ENCODE measurements at places on chromosomes 16 and 17.

DNA sequence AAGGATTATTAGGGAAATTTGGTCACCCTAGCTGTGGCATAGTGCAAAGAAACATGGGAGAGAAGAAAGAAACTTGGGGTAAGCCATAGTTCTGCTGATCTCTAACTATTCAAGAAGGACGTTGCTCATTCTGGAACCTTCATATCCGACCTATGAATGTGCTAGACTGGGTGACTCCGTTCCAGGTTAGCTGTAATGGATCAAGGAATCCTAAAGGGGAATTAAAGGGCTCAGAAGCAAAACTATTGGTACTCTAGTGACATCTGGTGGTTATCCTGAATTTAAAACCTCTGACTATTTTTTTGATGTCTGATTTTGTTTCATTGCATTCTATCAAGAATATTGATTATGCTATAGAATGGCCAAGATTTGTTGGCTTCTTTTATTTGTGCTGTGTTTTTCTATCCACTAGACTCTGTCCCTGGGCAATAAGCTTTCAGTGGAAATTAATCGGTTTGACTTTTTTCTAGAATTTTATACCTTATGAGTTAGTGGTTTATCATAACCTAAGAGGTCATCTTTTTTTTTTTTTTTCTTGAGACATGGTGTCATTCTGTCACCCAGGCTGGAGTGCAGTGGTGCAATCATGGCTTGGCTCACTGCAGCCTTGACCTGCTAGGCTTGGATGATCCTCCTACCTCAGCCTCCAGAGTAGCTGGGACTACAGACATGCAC lies 19.5 kb downstream of the PCTP start:
- DNase-seq = peak; percentile 53

GRCh38 chr17:41402161-41402560 lies 4.8 kb upstream of the KRT31 start:
- no peak for DNase-seq

DNA sequence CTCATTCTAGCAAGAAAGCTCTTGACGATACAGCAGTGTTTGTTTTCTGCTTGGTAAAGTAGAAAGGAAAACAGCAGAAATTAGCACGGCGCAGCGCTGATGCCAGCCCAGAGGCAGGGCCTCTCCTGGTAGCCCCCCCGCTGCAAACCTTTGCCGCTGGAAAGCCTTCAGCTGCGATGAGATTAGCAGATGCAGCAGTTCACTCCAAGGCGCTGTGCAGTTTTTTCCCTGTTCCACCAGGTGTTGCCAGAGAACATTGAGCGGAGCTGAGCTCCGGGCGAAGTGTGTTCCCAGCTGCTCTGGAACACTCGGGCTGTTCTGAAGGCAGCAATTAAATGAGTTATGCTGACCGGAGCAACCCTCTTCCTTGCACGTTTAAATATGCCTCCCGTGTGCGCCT lies 72.5 kb downstream of the RBFOX1 start:
- no peak for DNase-seq

- no peak for DNase-seq
Observed at GRCh38 chr16:55559933-55560516, 6.5 kb upstream of the CAPNS2 start.

- no peak for DNase-seq
Observed at GRCh38 chr17:7224110-7224509, 4.4 kb downstream of the ACADVL start.

DNA sequence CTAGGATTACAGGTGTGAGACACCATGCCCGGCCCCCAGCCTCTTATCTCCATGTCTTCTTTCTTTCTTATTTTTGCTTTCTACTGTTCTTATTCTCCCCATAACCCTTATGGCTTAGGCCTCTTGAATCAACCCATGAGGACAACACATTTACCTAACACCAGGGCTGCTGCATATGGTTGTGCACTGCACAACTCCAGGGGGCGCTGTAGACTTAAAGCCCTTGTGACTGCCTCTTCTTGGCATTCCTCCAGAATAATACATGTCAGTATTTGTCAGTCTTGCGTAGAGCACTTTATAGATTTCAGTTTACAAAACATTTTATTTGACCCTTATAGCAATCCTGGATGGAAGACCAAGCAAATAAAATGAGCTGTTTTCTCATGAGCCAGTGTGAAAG lies 225.0 kb upstream of the SALL1 start:
- no peak for DNase-seq

GRCh38 chr16:66661210-66661560 lies 35.4 kb downstream of the CMTM4 start:
- DNase-seq = no peak

GRCh38 chr17:70265471-70265870 lies 96.1 kb downstream of the KCNJ2 start:
- DNase-seq = no peak

- DNase-seq = no peak
Observed at GRCh38 chr17:4182043-4182442, 39.0 kb downstream of the CYB5D2 start.

DNA sequence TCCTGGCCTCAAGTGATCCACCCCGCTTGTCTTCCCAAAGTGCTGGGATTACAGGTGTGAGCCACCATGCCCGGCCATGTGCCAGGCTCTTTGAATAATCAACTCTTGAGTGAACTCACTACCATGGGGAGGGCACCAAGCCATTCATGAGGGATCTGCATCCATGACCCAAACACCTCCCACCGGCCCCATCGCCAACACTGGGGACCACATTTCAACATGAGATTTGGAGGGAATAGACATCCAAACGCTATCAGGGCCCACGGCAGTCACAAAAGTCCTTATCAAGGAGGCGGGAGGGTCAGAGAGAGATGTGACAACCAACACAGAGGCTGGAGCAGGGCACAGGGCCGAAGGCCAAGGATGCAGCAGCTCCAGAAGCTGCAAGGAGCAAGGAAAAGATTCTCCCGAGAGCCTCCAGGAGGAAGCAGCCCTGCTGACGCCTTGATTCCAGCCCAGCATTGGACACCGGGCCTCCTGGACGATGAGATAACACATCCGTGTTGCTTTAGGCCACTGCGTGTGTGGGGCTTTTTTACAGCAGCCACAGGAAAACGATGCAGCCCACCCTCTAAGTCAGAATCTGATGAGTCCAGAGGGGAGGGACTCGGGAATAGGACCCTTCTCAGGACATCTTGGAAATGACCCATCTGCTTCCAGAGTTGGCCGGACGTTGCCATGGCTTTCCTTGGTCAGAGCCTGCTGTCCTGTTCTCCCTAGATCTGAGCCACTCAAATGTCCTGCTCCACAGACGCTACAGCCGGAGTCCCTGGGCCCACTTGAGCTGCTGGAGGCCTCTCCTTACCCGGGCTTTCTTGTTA lies 47.3 kb upstream of the CMIP start:
- DNase-seq = no peak

DNA sequence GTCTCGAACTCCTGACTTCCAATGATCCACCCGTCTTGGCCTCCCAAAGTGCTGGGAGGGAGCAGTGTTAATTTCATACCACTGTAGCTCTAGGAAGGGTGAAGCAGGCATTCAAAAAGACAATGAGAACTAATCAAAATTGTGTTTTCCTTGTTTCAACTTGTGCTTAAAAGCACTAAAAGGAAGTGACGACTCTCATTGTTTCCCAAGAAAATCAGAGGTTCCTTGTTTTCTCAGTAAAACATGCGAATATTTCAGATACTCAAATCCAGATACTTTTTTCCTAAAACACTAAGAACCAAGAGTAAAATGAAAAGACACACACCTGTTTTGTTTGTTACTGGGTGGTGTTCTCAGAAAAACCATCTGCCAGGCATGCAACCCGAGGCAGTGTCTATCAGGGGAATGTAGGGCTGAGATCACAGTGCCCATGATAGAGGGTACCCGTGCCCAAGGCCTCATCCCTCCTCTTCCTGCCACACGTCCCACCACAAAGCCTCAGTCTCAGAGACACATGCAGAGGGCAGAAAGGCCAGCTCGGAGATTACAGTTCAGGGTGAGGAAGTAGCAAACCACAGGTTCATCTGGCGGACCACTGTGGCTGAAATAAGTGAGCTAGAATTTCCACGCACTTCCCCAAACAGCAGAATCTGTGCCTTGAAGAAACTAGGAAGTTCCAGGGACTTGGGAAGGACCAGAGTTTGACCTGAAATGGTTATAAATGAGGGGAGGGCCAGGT lies 33.7 kb downstream of the GINS3 start:
- DNase-seq = no peak

- no peak for DNase-seq
Observed at GRCh38 chr16:56629531-56629930, 2.9 kb upstream of the MT1M start.

- no peak for DNase-seq
Observed at GRCh38 chr16:47905771-47906170, 250.0 kb downstream of the ABCC12 start.

DNA sequence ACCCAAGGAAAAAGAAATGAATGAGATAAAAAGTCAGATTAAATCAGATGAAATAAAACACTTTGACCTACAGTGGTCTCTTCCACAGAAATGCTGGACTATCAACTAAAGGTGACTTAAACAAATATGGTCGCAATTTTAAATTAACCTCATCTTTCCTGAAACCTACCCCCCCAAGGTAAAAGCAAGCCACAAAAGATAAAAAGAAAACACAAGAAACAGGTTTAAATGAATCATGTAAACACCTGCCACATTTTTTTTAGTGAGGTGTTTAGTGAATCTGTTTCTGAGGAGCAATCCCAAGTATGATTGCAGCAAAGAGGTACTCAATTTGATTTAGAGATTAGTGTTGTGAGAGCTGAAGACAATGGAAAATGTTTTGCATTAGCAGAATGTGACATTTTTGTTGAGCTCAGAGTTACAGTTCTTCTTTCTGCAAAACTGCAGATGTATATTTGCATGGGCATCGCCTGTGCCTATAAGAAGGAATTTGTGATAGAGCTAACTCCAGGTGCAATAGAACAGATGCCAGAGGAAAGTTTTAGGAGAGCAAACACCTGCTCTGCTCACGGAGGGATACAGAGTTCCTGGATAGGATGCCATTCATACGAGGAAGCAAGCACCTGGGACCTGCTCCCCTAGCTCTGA lies 3.4 kb upstream of the MMD start:
- DNase-seq = no peak

GRCh38 chr17:58691701-58692238 lies at the start of gene TEX14:
Gene TEX14 (minus strand): TSS chr17:58692045. CDS start chr17:58652001, 40,044 bp downstream.
- DNase-seq = no peak

GRCh38 chr16:89395150-89396142 lies 94.9 kb downstream of the ANKRD11 start:
- no peak for DNase-seq

DNA sequence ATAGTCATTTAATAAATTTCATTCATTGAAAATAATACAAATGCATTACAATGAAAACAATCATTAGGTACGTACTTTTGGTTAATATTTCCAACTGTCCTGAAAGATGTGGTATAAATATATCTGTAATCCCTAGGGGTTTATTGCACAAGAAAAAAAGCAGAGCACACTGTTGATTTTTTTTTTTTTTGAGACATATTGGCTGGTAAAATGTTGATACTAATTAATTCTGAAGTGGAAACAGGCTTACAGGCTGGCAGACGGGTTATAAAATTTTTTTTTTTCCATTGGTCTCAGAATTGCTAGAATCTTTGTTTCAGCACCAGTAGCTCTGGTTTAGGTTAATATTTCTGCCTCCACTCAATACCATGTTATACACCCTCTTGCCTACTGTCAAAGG lies 193.6 kb downstream of the MAP2K6 start:
- DNase-seq = no peak

DNA sequence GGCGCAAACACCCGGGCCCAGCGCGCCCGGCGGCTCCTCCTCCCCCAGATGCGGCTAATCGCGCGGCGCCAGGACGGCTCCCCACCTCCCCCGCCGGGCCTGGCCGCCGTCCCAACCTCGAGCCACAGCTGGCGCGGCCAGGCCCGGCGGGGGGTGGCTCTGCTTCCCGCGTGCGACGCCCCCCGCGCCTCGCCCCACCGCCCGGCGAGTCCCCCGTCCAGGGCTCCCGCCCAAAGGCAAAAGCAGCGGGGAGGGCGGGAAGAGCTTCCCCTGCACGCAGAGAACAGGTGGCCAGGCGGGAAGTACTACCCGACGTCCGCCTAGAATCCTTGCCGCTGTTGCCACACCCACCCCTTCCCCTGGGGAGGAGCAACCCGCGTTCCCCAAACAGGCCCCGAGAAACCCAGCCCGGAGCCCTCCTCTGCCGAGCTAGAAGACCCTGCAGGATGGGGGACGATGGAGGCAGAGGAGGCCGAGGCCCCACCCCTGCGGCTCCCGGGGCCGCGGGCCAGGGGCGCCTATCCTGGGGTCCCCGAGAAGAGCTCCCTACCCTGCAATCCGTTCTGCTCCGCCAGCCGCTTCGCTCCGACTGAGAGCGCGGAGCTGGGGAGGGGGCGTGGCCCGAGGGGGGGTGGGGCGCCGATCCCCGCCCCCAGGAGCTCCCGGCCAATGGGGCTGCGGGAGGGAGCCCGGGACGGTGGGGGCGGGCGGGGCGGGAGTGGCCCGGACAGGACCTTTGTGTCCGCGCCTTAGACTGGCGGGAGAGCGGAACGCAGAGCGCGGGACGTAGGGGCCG lies at the start of gene CARHSP1:
TSS of gene CARHSP1 (minus strand) at position 591 of the 796 bp plus-strand sequence. CDS start 9,678 bp downstream, outside the sequence.
- DNase-seq = peak; percentile 92

GRCh38 chr17:4852567-4853207 lies 19.5 kb downstream of the MINK1 start:
- no peak for DNase-seq

GRCh38 chr16:15641753-15642556 lies 999 bp downstream of the MARF1 start:
- DNase-seq = peak; percentile 44

GRCh38 chr16:77850636-77851333 lies 62.4 kb downstream of the VAT1L start:
- no peak for DNase-seq

- DNase-seq = no peak
Observed at GRCh38 chr17:1896243-1897104, 66.7 kb downstream of the RPA1 start.

GRCh38 chr17:48633266-48633677 lies 7.1 kb upstream of the HOXB9 start:
- no peak for DNase-seq

- DNase-seq = no peak
Observed at GRCh38 chr17:14199601-14200000, 37.1 kb downstream of the CDRT15 start.

GRCh38 chr16:75100603-75100990 lies 16.0 kb downstream of the LDHD start:
- no peak for DNase-seq

GRCh38 chr16:66211651-66212050 lies 154.8 kb upstream of the CDH5 start:
- no peak for DNase-seq

GRCh38 chr17:66691644-66692420 lies 143.1 kb upstream of the CACNG5 start:
- DNase-seq = no peak

- DNase-seq = no peak
Observed at GRCh38 chr16:86458149-86458777, 52.1 kb upstream of the FOXF1 start.

GRCh38 chr16:56532714-56533113 lies 12.9 kb upstream of the BBS2 start:
- no peak for DNase-seq

- no peak for DNase-seq
Observed at GRCh38 chr16:88830258-88830657, 18.5 kb upstream of the APRT start.

DNA sequence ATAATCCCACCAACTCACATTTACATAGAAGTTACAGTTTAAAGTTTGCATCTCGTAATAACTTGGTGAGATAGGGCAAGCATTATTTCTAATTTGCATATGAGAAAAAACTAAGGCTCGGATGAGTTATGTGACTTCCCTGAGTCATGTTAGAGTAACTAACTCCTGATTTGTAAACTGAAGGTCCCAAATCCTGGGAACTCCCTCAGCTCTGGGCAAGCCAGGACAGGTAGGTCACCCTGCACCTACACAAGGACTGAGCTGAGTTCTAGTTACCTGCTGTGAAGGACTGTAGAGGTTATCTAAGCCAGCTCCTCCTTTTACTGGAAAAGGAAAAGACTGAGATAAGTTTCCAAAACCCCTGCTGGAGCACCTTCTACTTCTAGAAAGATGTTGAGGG lies 92.1 kb upstream of the HLF start:
- no peak for DNase-seq

Measured in erythroblast (primary cell).